ENCODE measurements at places on chromosomes 2 and 18.

- DNase-seq: no peak
These were observed 683 bp downstream of the GBX2 start for GRCh38 chr2:236167297-236168109.

- no peak for DNase-seq
These were observed 281.1 kb downstream of the MBD2 start for GRCh38 chr18:53943326-53943860.

DNA sequence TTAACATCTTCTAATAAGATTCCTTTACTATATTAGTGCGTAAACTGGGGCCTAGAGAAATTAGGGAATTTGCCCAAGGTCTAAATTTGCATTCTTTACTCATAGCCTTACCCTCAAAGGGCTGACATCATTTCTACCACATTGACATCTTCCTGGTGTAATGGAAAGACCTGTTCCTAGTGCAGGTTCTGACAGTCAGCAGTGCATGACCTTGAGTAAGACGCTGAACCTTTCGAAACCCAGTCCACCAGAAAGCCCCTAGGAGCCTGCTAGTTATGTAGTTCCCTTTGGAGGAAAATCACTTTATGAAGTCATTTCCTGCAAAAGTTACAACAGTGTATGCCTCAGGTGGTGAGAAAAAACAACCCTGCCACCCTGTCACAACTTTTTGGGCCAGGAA lies 388.3 kb downstream of the TNS1 start:
- DNase-seq: no peak

- DNase-seq: no peak
These were observed 238.8 kb downstream of the SLC8A1 start for GRCh38 chr2:40213071-40213470.

- no peak for DNase-seq
These were observed 83.5 kb downstream of the ZNF236 start for GRCh38 chr18:76905821-76906220.
